Central memory CD4-positive, alpha-beta T cell (primary cell): ENCODE measurements at places on chromosomes 2 and 18.

- no peak for DNase-seq
These were observed 21.8 kb upstream of the LAMA1 start for GRCh38 chr18:7139409-7139808.

DNA sequence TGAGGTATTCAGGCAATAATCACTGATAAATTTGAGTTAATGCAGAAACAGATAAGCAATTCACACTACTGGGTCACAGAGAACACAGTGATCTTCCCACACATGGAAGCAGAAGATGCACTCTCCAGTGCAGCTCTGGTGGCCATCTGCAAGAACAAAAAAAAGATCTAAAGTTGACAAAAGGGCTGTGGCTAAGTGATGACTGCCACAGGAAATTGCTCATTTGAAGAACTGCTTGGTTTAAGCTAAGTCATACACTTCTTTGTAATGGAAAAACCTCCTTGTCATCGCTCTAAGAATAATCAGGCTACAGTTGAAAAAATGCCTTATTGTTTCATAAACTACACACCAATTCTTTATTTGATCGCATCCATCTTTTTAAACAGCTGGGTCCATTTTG is 115.1 kb downstream of the DTNB start:
- peak; percentile 2 for DNase-seq

- no peak for DNase-seq
These were observed 435 bp downstream of the ADCY3 start for GRCh38 chr2:24919506-24920097.

- DNase-seq: no peak
These were observed 128.4 kb downstream of the KLHL29 start for GRCh38 chr2:23513245-23513871.

DNA sequence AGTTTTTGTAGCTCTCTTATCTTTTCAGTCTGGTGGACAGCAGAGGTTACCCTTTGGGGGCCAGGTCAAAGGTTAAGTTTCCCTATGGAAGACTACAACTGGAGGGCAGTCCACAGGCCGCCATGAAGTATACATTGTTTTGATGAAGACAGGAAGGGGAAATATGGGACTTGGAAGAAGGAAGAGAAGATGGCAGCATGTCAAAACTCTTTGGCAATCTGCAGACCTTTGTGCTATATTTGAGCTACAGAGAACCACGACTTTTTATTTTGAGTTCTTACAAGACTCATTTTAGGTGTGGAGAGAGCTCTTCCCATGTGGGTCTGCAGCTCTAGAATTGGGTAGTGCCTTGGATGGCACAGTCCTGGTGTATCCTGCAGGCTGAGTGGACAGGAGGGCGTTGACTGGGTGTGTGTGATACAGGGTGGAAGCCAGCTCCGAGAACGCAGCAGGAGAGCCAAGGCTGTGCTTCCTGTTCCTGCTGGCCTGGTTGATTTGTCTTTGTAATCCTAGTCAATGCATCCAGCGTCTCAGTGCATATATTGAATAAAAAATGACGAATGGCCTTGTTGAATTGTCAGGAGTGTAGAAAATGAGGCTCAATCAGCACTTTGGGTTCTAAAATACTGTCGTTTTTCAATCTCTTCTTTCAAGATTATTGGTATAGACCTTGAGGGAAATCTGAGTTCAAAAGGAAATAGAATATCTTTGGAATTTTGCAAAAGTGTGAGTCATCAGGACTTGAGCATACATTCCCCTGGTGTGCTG is 11.5 kb downstream of the ITGA6 start:
- DNase-seq: no peak

DNA sequence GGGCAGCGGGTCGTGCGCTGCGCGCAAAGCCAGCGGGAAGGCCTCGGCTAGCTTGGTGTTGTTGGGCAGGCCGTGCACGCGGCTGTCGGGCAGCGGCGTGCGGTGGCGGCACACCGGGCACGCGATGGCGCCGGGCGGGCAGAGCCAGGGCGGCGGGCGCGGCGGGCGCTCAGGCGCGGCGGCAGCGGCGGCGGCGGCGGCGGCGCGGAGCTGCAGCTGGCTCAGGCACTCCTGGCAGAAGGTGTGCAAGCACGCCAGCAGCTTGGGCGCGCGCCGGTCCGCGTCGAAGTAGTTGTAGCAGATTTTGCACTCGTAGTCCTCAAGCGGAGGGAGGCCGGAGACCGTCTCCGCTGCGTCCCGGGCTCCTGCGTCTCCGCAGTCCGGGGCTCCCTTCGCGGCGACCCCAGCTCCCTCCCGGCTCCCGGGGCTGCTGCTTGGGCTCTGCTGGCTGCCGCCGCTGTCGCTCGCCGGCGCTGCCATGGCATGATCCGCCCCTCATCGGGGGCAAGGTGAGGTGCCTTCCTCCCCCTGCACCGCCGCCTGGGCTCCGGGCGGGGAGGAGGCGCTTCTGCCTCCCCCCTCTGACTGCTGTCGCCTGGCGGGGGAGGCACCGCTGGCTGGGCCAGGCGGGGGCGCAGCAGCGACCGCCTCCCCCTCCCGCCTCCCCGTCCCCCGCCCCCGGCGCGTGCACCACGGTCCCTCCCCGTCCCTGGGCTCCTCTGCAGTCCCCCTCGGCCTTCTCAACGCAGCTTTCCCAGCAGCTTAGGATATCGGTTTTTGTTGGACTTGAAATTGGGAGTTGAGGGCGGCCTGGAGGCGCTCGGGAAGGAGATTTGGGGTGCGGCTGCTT is 21.0 kb upstream of the PAX3 start:
- DNase-seq: peak; percentile 23

GRCh38 chr2:82301506-82301905 is 1997.0 kb upstream of the LRRTM1 start:
- DNase-seq: no peak

GRCh38 chr18:62183578-62184195 is 3.2 kb downstream of the PIGN start:
- DNase-seq: peak; percentile 50

DNA sequence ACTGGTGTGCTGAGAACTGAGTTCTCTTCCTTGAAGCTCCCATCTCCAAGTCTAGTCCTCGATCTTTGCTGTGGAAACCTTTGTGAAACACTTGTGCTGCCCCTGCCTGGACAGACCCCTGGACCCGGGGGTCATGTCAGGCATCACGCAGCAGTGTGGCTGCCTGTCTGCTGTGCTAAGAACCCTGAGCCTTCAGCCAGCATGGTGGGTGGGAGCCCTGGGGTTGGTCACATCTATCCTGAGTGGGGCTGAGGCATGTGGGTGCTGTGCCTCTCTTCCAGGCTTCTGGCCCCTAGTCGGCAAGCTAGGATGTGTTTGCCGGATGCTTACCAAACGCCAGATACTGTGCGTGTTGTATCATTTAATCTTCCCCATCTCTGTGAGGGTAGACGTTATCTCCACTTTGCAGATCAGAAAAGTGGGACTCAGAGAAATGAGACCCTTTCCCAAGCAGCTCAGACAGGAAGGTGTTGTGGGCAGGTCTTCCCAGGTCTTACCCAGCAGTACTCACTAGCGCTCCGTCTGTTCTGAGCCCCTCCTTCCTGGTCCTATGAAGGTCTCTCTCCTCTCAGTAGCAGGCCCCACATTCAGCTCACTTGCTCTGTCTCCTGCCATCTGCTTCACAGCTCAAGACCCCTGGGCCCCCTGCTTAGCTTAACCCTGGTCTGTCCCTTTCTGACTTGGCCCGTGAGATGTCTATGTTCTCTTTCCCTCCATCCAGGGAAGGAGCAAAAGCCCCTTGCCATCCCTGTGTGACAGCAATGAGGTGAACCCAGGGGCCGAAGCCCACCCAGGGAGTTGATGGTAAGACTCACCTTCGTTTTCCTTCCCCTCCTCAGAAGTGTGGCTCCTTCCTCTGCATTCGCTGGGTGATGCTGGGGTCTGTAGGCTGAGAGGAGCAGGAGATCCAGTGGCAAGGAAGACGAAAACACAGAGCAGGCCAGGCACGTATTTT is 242.8 kb downstream of the FAM210A start:
- DNase-seq: no peak

DNA sequence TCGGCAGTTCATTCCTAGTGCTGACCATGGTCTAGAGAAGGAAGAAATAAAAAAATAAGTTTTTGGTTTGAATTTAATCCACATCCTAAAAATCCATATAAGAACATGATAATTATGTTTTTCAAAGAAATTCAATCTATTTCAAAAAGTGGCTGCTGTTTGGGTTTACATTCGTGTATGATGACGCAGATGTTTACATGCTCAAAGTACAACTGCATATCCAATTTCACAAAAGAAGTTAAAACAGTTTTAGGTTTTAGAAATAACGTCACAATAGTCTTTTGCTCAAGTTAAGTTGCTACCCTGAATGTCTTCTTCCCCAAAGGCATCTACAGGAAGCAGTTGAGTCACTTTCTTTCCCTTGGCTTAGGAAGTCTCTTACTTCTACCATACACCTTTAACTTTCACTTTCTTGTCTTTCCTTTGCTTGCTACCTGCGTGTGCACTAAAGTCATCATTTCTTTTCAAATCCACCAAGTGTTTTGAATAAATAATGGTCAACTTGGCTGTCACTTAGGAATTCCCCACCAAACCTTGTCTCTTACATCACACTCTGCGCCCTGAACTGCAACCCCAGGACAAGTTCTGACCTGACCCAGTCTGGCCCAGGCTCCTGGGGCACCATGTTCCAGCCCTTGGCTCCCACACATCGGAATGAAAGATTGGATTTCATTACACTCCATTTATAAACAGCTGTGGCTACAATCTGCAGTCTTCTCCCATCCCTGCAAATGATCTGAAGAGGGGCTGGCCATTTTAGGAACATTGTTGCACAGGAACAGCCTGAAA is 28.4 kb downstream of the FAM237A start:
- no peak for DNase-seq

DNA sequence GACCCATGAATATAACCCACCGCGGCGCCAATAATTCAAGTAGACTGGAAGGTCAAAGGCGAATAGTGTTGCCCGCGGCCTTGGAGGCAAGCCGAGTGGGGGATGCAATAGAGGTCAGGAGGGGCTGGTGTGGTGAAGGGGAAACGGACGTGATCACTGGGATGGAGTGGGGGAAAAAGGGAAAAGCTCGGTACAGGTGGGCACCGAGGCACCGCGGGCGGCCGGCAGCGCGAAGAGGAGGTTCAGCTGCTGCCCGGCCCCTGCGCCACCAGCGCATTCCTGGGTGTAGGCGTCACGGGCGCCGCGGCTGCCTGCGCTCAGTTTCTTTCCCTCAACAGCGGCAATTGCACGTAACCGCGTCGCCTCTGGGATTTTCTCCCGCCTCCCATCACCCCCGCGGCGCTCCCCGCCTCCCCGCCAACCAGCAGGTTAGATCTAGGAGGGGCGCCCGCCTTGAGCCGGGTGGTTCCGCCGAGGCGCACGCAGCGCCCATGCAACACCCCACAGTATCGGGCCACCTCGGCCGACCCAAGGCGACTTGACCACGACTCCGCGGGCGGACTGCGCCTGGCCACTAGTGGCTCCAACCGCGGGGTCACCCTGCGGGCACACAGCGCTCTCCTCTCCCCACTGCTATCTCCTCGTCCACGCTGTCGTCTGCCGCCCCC is 1.5 kb downstream of the RND3 start:
- DNase-seq: no peak

DNA sequence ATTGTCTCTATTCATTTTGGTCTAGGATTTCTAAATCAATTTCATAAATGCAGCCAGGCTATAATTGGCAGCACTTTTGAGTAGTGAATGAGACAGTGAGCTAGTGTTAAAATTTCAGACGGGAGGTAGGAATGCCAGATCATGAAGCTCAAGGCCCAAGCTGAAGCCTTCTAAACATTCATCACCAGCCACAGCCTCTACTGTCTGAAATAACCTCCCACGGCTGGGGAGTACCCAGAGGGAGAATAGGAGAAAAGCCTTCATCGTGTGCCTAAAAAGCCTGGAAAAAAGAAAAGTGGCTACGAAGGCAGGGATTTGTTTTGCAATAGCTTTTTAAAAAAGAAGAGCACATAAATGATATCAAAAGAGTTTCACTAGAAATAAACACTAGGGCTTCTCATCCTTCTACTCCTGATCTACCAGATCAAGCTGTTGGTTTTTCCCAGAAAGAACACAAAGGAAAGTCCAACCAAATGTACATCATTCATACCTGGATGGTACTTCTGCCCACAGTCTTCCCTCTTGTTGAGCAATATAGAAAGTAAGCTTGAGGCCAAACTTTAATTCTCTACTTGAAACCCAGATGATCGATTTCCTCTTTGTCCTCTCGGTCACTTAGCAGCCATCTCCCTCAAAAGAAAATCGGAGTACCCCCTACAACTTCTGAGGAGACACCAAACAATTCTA is 48.1 kb upstream of the SLC39A10 start:
- no peak for DNase-seq

- DNase-seq: no peak
These were observed 102.1 kb downstream of the FAM117B start for GRCh38 chr2:202736826-202737225.

DNA sequence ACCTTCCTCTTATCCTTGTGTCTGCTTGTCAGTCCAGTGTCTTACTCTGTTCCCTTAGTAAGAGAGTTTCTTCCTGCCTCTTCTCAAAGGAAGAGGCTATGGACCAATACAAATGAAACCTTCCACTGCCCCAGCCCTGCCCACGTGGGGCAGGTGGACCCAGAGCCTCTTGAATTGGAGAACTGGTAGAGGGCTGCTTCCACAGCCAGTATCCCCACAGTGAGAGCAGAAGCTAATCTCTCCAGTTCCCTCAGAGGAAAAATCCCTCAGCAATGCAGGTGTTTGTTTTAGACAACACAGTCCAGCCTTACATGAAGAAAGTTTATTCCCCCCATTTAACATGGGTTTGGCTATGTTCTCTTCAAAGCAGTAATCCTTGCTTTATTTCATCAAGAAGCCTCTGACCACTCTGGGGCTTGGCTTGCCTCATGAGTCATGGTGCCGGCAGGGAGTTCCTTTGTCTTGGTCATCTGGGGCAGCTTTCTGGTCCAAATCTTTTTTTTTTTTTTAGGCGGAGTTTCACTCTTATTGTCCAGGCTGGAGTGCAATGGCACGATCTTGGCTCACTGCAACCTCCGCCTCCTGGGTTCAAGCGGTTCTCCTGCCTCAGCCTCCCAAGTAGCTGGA is 6.5 kb upstream of the CYBRD1 start:
- DNase-seq: no peak

DNA sequence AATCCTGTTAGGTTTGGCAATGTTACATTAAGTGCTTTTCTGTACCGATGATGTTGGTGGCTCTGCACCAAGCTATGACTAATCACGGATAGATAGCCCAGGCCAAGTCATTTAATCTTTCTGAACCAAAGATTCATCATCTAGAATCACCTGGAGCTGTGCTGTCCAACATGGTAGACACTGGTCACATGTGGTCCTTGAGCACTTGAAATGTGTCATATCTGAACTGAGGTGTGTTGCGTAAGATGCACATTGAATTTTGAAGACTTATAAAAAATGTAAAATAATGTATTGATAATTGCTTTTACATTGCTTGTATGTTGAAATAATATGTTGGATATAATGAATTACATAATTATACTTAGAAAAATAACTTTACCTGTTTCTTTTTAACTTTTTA is 39.8 kb upstream of the NXPH2 start:
- DNase-seq: no peak

DNA sequence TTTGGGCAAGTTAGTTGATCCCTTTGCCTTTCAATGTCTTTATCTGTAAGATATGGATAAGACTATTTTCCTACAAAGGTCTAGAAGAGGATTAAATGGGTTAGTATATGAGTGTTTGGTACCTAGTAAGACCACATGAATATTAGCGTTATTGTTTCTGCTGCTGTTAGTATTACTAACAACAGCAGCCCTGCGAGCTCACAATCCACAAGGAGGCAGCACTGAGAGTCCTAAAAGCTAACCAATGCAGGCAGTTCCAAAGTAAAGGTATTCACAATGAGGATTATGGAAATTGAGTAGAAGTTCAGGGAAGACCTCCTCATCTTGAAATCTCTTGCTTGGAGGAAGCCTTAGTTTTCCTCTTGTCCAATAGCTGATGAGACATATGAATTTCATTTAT is 248.9 kb downstream of the TDRD15 start:
- DNase-seq: no peak

GRCh38 chr2:70901227-70902066 is 34.3 kb upstream of the ATP6V1B1 start:
- DNase-seq: no peak
